ENCODE measurements at places on chromosomes 7 and 10.

- DNase-seq = no peak
These were observed 16.5 kb downstream of the ARPC1B start for GRCh38 chr7:99390941-99391602.

- no peak for DNase-seq
These were observed 1.4 kb downstream of the PTPRE start for GRCh38 chr10:127908106-127908958.

GRCh38 chr10:122519144-122519543, 41.4 kb upstream of the DMBT1 start:
- no peak for DNase-seq

DNA sequence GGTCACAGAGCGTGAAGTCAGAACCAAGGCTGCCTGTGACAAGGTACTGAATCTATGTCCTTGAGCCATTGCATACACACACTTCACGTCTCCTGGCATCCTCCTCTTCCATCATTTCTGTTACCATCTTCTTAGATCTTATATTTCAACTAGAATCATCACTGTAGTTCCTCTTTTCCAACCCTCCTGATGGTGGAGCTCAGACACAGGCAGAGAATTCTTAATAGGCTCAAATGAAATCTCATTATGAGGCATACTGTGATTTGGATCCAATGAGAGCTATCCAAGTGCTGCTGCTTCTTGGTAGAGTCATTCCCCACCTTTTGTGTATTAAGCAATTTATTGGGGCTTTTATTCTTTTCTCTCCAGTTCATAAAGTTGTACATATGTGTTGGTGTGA, 113.2 kb downstream of the CALCR start:
- DNase-seq = no peak

- DNase-seq = no peak
These were observed 455.6 kb upstream of the FOXK1 start for GRCh38 chr7:4226524-4226882.

- no peak for DNase-seq
These were observed 116.2 kb downstream of the ITGA8 start for GRCh38 chr10:15603446-15604011.

DNA sequence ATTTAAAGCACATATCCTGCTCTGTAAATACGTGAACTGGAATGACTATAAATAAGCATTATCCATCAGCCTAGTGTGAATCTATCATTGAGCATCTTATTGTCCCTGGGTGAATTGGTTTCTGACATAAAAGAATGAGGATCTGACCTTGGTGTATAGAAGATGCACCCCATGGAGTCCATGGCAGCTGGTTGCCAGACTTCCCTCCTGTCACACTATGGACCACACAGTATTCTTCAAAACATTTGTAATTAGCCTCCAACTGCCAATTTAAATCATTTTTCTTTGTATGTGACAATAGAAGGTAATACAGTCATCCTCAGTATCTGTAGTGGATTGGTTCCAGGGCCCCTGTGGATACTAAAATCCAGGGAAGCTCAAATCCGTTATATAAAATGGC, 238.1 kb upstream of the ZWINT start:
- no peak for DNase-seq

DNA sequence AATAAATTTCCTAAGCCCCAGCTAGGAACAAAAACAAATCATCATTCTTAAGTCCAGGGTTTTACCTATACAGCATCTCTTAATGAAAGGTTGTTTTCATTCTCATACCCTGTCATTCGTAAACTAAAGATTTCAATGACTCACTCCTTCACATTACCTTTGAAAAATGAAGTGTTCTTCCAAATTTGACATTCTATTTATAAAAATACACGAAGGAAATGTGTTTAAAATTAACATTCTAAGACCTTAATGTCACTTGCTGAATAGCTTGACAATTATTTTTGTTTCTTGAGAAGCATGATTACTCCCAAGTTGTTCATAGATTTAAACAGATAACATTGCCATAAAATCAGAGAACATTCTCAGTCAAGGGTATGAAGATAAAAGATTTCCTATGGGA, 1188.3 kb upstream of the SORCS1 start:
- DNase-seq = no peak

DNA sequence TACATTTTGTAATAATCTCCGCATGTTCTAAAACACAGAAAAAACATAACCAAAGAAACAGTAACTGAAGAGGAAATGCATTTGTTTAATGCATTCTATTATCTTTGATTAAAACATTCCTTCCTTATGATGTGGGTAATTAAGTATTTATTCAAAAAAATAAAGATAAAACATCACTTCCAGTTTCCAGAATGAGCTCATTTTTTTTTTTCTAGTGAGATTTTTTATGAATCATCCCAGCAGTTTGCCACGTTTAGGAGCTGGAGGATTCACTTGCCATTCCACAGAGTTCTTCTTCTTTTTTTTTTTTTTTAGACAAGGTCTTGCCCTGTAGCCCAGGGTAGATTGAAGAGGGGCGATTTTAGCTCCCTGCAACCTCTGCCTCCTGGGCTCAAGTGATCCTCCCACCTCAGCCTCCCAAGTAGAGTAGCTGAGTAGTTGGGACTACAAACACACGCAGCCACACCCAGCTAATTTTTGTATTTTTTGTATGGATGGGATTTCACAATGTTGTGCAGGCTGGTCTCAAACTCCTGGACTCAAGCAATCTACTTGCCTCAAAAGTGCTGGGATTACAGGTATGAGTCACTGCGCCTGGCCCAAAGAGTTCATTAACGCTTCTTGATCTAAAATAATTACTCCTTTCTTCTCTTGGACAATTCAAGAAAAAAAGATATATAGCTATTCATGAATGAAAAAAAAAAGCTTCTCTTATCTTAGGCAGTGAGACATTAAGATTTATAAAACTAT, 177.3 kb downstream of the DKK1 start:
- no peak for DNase-seq

DNA sequence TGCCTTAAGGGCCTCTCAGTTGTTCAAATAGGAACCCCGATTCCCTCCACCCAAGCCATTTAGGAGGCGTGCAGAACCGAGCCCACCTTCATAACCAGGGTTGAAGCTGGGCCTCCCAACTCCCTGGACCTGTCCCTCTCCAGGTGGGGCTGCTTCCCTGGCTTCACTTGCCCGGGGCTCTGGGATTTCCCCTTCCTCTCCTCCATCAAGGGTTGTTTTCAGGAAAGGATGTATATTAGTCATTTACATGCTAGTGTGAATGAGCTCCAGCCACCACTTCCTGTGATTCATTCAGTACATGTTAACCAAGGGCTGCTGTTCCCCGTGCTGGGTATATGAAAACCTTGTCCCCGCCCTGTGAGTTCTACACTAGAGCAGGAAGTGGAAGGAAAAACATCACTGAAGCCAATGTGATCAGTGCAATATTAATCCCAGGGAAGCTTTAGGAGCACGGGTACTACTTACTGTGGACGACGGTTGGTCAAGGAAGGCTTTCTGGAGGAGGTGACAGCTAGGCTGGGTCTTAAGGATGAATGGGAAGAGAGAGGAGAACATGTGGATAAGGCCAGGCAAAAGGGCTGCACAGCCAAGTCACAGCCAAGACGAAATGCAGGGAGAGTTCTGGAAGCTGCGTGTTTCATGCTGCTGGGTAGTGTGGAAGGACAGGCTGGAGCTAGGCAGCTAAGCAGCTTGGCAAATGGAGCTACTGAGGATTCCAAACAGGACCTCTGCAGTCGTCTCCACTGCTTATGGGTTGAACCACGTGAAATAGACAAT, 150.1 kb upstream of the SHH start:
- no peak for DNase-seq

- DNase-seq = no peak
These were observed 2.2 kb downstream of the SORCS3 start for GRCh38 chr10:104643303-104643663.

DNA sequence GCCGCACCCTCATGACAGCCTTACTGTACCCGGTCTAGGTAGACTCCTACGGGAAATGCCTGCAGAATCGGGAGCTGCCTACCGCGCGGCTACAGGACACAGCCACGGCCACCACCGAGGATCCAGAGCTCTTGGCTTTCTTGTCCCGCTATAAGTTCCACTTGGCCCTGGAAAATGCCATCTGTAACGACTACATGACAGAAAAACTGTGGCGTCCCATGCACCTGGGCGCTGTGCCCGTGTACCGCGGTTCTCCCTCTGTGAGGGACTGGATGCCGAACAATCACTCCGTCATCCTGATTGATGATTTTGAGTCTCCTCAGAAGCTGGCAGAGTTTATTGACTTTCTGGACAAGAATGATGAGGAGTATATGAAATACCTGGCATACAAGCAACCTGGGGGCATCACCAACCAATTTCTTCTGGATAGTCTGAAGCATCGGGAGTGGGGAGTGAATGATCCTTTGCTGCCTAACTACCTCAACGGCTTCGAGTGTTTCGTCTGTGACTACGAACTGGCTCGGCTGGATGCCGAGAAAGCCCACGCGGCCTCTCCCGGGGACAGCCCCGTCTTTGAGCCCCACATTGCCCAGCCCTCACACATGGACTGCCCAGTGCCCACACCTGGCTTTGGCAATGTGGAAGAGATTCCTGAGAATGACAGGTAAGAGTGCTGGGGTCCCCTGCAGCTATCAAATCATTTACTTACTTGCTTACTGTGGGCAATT, 8.5 kb upstream of the CHCHD1 start:
- no peak for DNase-seq

GRCh38 chr7:98126311-98127142, 19.9 kb downstream of the LMTK2 start:
- DNase-seq = no peak

GRCh38 chr10:111273635-111274034, 196.8 kb downstream of the ADRA2A start:
- no peak for DNase-seq

- no peak for DNase-seq
These were observed 10.4 kb downstream of the PDZD7 start for GRCh38 chr10:101020427-101021075.

DNA sequence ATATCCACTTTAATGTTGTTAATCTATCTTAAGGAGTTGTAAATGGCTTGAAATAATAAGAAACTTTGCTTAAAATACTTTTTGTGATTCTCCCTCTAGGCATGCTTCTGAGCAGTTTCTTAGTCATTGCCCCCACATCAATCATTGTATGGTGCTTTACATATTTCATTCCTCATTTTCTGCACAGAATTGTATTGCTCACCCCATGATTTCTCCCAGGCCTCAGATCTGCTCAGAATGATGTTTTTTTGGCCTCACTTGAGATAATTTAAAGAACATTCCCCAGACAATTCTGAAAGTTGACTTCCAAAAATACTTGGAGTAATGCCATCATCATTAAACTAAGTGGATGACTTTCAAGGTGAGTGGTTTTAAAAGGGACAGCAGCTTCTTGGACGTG, 82.1 kb upstream of the PRPS1L1 start:
- DNase-seq = no peak

GRCh38 chr10:115932099-115932498, 340.9 kb downstream of the GFRA1 start:
- no peak for DNase-seq

DNA sequence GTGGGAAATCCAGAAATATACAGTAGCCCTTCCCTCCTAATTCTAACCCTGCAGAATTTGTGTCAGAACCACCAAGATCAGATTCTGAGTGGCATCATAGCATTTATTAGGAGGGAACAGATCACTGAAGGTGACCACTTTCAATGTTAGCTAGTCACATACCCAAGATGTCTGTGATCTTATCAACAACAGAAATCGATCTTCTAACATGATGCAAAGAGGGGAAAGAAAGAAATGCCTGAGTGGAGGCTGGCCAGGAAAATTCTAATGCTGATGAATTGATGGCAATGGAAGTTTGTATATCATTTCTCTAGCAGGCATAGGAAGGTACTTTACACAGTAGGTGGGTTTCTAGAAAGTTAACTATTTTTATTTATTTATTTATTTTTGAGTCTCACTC, 10.6 kb upstream of the SYPL1 start:
- no peak for DNase-seq

- DNase-seq = peak; percentile 73
These were observed 312.6 kb downstream of the WDR37 start for GRCh38 chr10:1368842-1369171.

DNA sequence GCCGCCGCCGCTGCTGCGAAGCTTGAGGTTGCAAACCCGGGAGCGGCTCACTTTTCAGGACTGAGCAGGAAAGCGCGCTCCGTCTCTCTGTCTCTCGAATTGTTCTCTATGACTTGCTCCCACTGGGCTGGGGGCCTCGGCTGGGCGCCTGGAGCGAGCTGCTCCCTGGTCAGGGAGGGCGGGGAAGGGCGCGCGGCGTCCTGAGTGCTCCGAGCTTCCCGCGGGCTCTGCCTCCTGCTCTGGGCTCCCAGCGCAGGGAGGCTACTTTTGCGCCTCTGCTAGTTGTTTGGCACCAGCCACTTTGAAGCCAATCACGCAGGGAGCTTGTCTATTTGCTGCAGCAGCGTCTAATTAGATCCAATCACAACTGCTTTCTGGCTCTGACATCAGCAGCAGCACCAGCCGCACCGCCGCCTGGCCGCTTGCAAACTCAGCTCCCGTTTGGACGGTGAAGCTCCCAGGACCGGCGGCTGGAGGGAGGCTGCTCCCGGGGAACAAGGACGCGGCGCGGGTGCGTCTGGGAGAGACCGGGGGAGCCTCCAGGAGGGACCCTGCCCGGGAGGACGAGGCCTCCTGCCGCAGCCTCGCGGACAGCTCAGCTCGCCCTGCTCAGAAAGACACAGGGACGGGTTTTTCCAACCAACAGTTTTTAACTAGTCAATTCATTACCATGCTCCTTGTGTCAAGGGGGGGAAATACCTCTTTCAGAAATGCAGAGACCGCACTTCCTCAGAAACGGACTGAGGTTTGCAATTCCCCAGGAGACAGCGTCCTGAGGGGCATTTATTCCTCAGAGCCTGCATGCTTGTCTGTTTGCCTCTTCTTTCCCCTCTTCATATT, at the start of gene ADARB2:
Gene ADARB2 (minus strand): TSS at position 304 of the 840 bp plus-strand sequence.
- peak; percentile 88 for DNase-seq

- peak; percentile 79 for DNase-seq
These were observed 23.7 kb upstream of the CDH23 start for GRCh38 chr10:71372882-71373495.

- DNase-seq = no peak
These were observed 3.0 kb upstream of the ASB15 start for GRCh38 chr7:123598657-123599056.

DNA sequence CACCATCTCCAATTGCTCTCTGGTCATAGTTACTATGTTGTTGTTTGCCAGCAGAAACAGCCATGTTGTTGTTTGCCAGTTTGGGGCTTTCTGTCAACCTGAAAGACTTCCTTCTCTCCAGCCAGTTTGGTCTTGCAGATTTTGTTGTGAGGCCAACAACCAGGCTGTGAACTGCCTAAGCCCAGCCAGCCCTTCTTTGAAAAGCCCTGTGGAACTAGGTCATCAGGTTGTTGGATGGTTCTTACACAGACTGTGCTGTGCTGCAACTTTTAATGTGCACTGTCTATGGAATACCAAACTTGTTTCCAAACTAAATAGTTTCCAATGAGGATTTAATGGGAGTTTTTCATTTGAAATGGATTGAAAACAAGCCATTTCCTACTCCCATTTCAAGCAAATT, 592.7 kb upstream of the GALNT17 start:
- no peak for DNase-seq

- DNase-seq = peak; percentile 77
These were observed 25.4 kb downstream of the AIFM2 start for GRCh38 chr10:70106958-70107791.

- DNase-seq = no peak
These were observed 37.2 kb downstream of the CYTH3 start for GRCh38 chr7:6235029-6235871.

- no peak for DNase-seq
These were observed 14.4 kb downstream of the CWF19L1 start for GRCh38 chr10:100253041-100253440.
